CD4-positive, CD25-positive, alpha-beta regulatory T cell (primary cell): ENCODE measurements at places on chromosomes 3 and 15.
A peak's percentile ranks its signal among the peaks of the same experiment; 100 is the strongest.

- H3K4me3 ChIP-seq = no peak overlapping the region
- no peak overlapping the region for H3K27ac ChIP-seq
- H3K27me3 ChIP-seq = no peaks in the 10 kb centered on the region
- peaks cover 31% of the 10 kb centered on the region for H3K4me1 ChIP-seq
Measured at GRCh38 chr3:46542801-46543201, 23.3 kb downstream of the LRRC2 start.

- no peak overlapping the region for H3K27ac ChIP-seq
- H3K36me3 ChIP-seq = no peaks in the 10 kb centered on the region
- peaks cover 11% of the 10 kb centered on the region for H3K27me3 ChIP-seq
- no peaks in the 10 kb centered on the region for H3K4me1 ChIP-seq
- DNase-seq = no peak
- H3K4me3 ChIP-seq = no peak overlapping the region
Measured at GRCh38 chr3:30886888-30887287, 7.6 kb downstream of the GADL1 start.

DNA sequence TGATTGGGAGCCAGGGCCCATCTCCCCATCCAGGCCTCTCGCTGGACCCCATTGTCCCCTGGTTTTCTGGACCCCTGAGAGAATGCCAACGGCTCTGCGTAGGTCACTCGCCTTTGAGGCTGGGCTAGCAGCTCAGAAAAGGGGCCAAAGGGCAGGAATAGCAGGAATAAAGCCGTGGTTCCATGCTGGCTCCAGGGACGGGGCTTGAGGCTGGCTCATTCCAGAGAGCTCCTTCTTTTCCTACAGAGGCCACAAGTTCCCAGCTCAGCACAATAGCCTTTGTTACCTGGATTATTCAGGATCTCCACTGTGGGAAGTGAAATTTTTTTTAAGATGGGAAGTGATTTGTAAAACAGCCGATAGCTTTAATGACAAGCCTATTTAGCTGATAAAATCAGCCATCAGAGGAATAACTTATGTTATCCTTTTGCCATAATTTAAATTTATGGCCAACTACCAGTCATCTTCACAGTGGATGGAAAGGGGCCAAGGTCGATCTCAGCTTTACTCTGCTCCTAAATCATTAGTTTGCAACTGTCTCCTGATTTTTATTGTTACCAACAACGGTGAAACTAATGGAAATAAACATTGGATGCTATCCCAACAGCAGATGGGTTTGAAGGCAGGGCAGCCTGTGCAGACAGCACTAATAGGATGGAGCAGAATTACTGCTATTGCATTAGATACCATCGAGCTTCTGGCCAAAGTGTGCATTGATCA is 124.3 kb downstream of the TMEM266 start:
- DNase-seq = no peak
- no peaks in the 10 kb centered on the region for H3K36me3 ChIP-seq
- no peak overlapping the region for H3K4me3 ChIP-seq
- H3K27me3 ChIP-seq = no peaks in the 10 kb centered on the region
- H3K4me1 ChIP-seq = peaks cover 10% of the 10 kb centered on the region
- no peak overlapping the region for H3K27ac ChIP-seq

GRCh38 chr15:60591496-60592370 is 112.8 kb upstream of the ICE2 start:
- H3K4me1 ChIP-seq = peaks cover 45% of the 10 kb centered on the region
- H3K27ac ChIP-seq = peak overlapping the region; percentile 95
- peak overlapping the region; percentile 99 for H3K4me3 ChIP-seq
- no peaks in the 10 kb centered on the region for H3K36me3 ChIP-seq

DNA sequence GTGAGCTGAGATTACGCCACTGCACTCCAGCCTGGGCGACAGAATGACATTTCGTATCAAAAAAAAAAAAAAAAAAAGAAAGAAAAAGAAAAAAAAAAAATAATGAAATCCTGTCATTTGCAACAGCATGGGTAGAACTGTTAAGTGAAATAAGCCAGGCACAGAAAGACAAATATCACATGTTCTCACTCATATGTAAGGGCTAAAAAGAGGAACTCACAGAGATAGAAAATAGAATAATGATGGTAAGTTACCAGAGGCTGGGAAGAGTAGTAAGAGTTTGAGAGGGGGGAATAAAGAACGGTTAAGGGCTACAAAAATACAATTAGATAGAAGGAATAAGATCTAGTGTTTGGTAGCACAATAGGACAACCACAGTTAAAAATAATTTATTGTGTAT is 19.7 kb downstream of the DENND6A start:
- peaks cover 23% of the 10 kb centered on the region for H3K36me3 ChIP-seq
- no peaks in the 10 kb centered on the region for H3K27me3 ChIP-seq
- DNase-seq = no peak
- H3K4me3 ChIP-seq = no peak overlapping the region

- peaks cover 4% of the 10 kb centered on the region for H3K4me1 ChIP-seq
- no peak overlapping the region for H3K27ac ChIP-seq
- no peak overlapping the region for H3K4me3 ChIP-seq
- H3K27me3 ChIP-seq = no peaks in the 10 kb centered on the region
- no peaks in the 10 kb centered on the region for H3K36me3 ChIP-seq
Measured at GRCh38 chr3:170044795-170045244, 7.0 kb downstream of the GPR160 start.

DNA sequence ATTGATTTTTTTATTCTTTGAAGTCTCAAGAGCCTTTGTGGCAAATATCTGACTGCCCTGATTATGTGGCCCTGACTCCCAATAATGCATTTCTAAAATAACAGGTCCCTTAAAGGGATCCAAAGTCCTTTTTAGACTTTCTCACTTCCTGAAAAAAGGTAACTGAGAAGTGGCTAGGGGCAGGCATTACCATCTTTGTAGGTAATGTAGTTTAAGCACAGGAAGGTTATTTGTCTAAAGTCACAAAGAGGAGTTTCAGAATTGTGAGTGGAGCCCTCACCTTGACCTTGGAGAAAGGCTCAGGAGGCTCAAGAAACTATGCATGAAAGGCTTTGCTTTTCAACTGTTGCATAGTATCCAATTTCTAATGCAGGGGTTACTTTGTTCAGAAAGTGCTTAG is 142.9 kb upstream of the MRPL3 start:
- H3K27me3 ChIP-seq = no peaks in the 10 kb centered on the region
- no peak for DNase-seq
- H3K4me3 ChIP-seq = no peak overlapping the region
- H3K27ac ChIP-seq = no peak overlapping the region
- H3K4me1 ChIP-seq = no peaks in the 10 kb centered on the region

DNA sequence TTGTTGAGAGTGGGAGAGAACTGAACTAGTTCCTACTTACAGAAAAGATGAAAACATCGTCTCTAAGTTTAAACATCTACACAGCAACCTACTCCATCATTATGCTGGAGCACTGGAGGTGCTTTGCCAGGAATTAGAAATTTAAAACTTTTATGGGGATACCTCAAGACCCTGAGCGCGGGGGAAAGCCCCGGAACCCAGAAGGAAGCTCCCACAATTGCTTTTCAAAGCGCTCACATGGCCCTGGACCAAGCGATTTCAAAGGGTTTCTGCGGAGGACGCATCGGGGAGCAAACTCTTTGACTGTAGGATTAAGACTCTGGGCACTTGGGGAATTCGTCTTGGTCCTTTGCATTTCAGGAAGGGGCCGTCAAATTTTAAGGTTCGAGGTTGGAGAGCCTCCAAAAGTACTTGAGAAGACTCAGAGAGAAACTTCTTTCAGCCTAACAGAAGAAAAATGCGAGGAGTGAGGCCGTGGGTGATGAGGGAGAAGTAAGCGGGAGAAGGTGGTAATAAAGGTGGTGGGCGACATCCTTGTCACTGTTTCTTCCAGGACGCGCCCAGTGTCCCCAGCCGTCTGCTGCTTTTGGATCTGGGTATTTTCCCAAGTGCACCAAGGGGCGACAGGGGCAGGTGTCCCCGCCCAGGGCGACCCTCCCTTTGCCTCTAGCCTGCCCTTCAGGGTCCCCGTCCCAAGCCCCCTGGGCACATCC is 591 bp downstream of the PROK2 start:
- H3K27me3 ChIP-seq = peaks cover 37% of the 10 kb centered on the region
- no peak overlapping the region for H3K27ac ChIP-seq
- peaks cover 23% of the 10 kb centered on the region for H3K4me1 ChIP-seq
- DNase-seq = no peak

GRCh38 chr3:144344925-144345548 is 373.4 kb downstream of the DIPK2A start:
- H3K36me3 ChIP-seq = no peaks in the 10 kb centered on the region
- no peaks in the 10 kb centered on the region for H3K4me1 ChIP-seq
- no peak overlapping the region for H3K4me3 ChIP-seq
- no peak overlapping the region for H3K27ac ChIP-seq
- peaks cover 2% of the 10 kb centered on the region for H3K27me3 ChIP-seq

DNA sequence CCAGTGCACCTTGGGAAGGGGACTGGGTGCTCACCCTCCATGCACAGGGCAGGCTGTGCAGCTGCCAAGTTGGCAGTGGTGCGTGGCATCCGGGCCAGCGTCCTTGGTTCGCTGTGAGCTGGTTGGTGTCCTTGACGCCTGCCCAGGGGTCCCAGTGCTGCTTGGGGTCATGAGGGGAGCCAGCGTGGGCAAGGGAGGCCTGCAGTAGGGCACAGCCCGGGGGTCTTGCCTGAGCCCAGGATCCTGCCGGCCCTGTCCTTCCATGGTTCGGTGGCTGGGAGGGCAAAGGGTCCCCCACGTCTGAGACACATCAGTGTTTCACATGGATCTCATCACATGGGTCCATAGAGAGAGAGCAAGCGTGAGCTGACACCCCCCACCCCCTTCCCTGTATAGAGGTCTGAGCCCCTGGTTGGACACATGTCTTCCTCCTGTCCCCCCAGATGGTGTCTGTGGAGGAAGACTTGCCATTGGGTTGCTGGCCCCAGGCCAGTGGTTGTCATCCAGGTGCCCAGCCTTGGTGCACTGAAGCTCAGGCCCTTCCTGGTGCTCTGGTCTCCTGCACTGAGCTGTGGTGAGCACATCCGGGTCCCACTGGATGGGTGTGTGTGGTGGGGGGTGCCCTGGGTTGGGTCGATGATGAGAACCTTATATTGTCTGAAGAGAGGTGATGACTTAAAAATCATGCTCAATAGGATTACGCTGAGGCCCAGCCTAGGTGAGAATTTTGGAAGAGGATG is 232.3 kb downstream of the SNRPN start:
- no peaks in the 10 kb centered on the region for H3K27me3 ChIP-seq
- no peaks in the 10 kb centered on the region for H3K36me3 ChIP-seq
- H3K4me3 ChIP-seq = no peak overlapping the region
- no peaks in the 10 kb centered on the region for H3K4me1 ChIP-seq

DNA sequence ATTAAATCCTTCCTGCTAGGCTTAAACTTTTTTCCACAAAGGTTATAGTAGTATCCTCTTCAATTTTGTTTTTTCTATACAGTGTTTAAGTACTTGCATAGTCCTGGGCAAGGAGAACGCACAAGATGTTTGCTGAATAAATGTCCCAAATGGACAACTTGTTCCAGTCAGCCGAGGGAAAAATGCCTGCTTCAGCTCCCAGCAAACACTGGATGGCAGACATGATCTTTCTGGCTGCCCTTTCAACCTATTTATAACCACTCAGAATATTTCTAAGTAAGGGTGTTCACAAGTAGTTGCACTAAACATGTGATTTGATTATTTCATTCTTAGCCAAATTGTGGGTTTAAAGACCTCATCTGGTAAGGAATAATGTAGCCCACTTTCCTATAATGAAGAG is 29.8 kb downstream of the GNB4 start:
- H3K27ac ChIP-seq = no peak overlapping the region
- DNase-seq = no peak
- no peaks in the 10 kb centered on the region for H3K36me3 ChIP-seq
- H3K27me3 ChIP-seq = no peaks in the 10 kb centered on the region
- no peaks in the 10 kb centered on the region for H3K4me1 ChIP-seq

DNA sequence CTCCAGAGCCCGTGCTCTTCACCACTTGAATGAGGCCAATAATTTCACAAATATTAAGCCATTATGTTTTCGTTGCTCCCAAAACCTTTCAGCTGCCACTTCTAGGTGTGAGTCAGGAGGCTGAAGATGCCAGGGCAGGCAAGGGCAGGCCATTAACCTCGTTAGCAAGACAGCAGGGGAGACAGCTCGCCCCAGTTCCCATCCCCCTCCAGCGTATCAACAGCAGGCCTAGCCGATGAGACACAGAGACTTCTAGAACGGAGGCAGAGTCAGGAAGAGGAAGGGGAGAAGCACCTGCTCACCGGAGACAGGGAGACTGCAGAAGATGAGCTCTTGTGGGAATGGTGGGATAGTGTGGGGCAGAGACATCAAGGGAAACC is 28.0 kb upstream of the PLA2G4E start:
- no peak for DNase-seq
- H3K27me3 ChIP-seq = no peaks in the 10 kb centered on the region
- H3K36me3 ChIP-seq = no peaks in the 10 kb centered on the region
- no peak overlapping the region for H3K27ac ChIP-seq
- H3K4me3 ChIP-seq = no peak overlapping the region

- no peak overlapping the region for H3K27ac ChIP-seq
- peaks cover 30% of the 10 kb centered on the region for H3K36me3 ChIP-seq
- H3K27me3 ChIP-seq = no peaks in the 10 kb centered on the region
- peaks cover 39% of the 10 kb centered on the region for H3K4me1 ChIP-seq
Measured at GRCh38 chr3:119237299-119237698, 3.4 kb downstream of the B4GALT4 start.

GRCh38 chr3:46449755-46450552 is 14.8 kb downstream of the LTF start:
- H3K36me3 ChIP-seq = no peaks in the 10 kb centered on the region
- H3K4me3 ChIP-seq = no peak overlapping the region
- H3K27me3 ChIP-seq = peaks cover 1% of the 10 kb centered on the region
- no peaks in the 10 kb centered on the region for H3K4me1 ChIP-seq
- DNase-seq = no peak

DNA sequence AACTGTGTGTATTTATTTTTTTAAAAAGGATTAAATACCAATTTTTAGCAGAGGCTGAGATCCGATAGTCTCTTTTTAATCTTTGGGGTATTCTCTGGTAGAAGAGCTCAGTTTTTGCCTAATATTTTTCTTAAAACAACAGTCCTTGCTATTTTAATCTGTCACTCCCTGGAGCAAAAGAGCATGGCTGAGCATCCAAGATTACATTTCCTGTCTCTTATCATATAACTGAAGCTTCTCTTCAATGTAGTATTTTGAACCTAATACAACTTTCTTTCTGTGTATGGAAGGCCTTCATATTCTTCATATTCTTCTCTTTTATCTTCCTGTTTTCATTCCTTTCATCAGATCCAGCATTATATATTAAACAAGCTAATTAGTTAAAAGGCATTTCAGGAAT is 293.7 kb downstream of the NSUN3 start:
- H3K27ac ChIP-seq = no peak overlapping the region
- H3K4me1 ChIP-seq = no peaks in the 10 kb centered on the region
- no peak for DNase-seq
- no peaks in the 10 kb centered on the region for H3K27me3 ChIP-seq
- H3K4me3 ChIP-seq = no peak overlapping the region

GRCh38 chr15:64096668-64097384 is 1.0 kb downstream of the SNX1 start:
- peak overlapping the region; percentile 91 for H3K4me3 ChIP-seq
- peaks cover 74% of the 10 kb centered on the region for H3K4me1 ChIP-seq
- peak overlapping the region; percentile 83 for H3K27ac ChIP-seq
- no peaks in the 10 kb centered on the region for H3K36me3 ChIP-seq

DNA sequence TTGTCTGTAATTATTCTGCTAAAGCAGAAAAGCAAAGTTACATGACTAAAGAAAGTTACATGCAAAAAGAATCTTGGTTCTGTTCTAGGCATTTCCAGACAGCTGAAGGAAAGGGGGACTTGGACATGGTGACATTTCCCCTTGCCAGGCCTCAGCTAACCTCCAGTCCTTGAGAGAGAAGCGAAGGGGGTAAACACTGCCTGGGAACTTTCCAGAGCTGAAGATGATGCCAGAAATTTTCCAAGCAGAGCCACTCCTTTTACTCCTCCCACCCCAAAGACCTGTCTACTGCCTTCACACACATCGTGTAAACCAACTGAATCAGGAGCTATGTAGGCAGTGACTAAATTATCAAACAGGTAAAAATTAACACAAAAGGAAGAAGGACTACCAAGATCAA is 5.4 kb downstream of the MEX3B start:
- DNase-seq = no peak
- H3K4me3 ChIP-seq = no peak overlapping the region
- no peak overlapping the region for H3K27ac ChIP-seq
- no peaks in the 10 kb centered on the region for H3K27me3 ChIP-seq
- no peaks in the 10 kb centered on the region for H3K36me3 ChIP-seq
- peaks cover 15% of the 10 kb centered on the region for H3K4me1 ChIP-seq
